ENCODE measurements at places on chromosomes 16 and 17.

DNA sequence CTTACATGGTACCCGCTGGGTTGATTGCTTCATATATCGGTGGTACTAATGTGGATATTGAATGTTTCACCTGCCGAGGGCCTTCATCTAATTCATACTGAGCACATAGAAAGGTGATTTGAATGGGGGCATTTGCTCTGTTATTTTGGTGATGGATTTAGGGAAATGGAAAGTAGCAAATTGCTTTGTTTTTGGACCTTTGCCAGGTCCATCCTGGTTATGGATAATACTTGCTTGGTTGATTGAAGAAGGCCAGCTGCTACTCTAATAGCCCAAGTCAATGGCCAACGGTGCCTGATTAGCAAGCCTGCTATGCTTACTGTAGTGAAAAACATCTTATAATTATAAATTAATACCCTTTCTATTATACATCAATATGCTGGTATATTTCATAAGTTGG, 253.6 kb downstream of the CDH13 start:
- DNase-seq = no peak

DNA sequence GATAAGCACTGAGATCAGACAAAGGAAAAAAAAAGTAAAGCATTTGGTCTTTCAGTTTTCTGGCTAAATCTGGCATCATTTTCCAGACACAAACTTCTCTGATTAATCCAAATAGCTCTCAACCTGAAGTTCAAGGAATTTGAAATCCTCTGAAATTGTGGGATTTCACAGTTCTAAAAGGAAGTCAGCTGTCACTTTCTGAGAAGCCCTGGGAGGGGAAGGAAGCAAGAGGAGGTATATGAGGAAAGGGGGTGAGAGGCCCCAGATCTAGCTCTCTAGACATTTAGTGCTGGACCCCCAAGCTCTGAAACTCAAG, 17.5 kb upstream of the HOXB9 start:
- DNase-seq = no peak

- no peak for DNase-seq
These were observed 26.4 kb downstream of the KIFC3 start for GRCh38 chr16:57775661-57776469.

- DNase-seq = no peak
These were observed 45.6 kb downstream of the IKZF3 start for GRCh38 chr17:39818358-39819000.

DNA sequence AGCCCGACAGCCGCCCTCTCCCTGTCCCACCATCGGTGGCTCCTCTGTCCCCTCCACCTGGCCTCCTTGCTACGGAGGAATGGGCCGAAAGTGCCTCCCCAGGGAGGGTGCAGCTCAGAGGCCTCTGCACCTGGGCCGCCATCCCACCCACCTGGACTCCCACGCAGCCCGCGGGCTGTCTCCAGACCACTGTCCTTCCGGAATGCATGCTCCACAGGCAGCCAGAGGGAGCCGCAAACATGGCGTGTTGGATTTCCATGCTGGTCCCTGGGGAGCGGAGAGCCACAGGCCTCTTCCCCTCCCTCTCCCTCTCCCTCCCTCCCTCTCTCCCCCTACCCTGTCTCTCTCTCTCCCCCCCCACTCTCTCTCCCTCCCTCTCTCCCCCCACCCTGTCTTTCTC, 3.0 kb downstream of the SSTR5 start:
- DNase-seq = no peak

DNA sequence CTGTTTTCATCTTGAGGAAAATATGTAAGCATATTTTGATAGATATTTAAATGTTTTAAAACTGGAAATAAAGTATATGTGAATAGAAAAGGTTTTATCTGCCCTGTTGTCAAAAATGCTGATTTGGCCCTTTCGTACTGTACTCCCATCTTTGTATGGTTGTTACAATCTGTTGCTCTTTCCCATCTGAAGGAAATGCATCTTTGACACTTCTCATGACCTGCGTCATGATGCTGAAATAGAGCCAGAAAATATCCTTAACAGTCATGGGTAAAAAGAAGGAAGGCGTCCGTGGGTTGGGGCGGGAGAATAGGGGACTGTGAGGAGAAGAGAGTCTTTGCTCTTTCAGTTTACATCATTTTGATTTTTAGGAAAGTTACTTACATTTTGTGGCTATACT, 327.7 kb downstream of the BCAS3 start:
- no peak for DNase-seq

- DNase-seq = no peak
These were observed 4.5 kb upstream of the IRX3 start for GRCh38 chr16:54290833-54291655.

DNA sequence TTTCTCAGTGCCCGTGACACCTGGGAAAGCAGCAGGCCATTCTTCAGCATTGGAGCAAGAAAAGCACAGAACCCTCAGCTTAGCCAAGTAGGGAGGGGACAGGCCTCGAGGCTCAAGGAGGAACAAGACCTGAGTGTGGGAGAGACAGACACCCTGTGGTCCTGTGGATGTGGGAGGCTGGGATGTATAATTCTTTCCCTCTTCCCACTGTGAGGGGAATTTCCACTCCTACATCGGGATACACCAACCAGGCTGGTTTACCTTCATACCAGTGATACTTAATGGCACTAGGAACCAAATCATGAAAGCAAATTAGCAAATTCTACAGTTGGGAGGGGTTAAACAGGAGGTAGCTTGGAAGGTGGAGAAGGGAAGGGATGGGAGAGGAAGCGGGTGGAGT, 41.7 kb downstream of the LYRM1 start:
- no peak for DNase-seq

DNA sequence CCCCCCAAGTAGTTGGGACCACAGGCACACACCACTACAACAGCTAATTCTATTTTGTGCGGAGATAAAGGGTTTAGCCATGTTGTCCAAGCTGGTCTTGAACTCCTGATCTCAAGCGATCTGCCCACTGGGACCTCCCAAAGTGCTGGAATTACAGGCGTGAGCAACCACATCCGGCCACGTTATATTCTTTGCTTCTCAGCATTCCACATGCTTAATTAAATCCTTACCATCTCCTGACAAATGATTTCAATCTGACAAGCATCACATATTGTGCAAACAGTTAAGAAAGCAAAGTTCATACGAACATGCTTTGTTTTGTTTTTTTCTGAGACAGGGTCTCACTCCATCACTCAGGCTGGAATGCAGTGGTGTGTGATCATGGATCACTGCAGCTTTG, 18.2 kb downstream of the HIGD1B start:
- DNase-seq = no peak

GRCh38 chr17:11916091-11916490, 81.2 kb downstream of the ZNF18 start:
- DNase-seq = no peak

DNA sequence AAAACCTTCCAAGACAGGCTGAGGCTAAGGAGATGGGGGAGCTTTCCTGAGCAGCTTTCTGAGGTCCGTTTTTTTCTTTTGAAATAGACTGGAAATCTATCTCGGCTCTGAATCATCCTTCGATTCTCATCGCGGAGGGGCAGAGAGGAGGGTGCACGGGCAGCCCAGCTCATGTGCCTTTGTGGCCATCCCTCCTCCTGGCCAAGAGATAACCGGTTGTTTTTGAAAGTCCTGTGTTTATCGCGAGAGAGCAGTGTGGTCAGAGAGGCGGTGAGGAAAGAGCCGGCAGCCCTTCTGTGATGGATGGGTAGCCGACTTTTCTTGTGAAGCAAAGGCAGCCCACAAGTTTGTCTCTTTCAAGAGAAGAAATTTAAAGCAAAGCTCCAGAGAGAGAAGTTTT, 191.6 kb downstream of the CCDC182 start:
- DNase-seq = no peak

GRCh38 chr16:75226550-75227360, 8.0 kb downstream of the CTRB1 start:
- no peak for DNase-seq

GRCh38 chr17:45364531-45365390, 47.9 kb upstream of the MAP3K14 start:
- DNase-seq = no peak

DNA sequence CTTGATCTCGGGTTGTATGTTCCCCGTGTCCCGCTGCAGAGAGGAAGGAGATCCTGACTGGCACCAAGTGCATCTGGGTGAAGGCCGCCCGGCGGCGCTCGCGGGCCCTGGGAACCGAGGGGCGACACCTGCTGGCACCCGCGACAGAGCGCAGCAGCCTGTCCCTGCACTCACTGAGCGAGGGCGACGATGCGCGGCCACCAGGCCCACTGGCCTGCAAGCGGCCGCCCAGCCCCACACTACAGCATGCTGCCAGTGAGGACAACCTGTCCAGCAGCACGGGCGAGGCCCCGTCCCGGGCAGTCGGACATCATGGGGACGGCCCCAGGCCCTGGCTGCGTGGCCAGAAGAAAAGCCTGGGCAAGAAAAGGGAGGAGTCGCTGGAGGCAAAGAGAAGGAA, 7.5 kb downstream of the BTBD17 start:
- peak; percentile 44 for DNase-seq

Data from kidney tubule cell (primary cell).